Progenitor cell of endocrine pancreas (in vitro differentiated cells): ENCODE measurements at places on chromosomes 2 and 18. TPM values are rescaled to one million over a fixed set of nuclear protein-coding genes. Genes with fewer than 3 reads are reported as not detected.

DNA sequence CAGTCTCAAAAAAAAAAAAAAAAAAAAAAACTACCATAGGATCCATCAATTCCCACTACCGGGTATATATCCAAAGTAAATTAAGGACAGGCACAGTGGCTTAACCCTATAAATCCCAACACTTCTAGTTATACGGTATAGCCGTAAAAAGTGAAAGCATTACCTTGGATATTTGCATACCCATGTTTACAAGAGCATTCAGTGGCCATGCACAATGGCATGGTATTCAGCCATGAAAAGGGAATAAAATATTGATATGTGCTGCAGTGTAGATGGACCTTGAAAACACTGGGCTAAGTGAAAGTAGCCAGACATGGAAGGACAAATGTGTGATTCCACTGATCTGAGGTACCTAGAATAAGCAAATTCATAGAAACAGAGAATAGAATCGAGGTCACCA is 111.8 kb upstream of the CAB39 start:
- no peak overlapping the region for H3K27ac ChIP-seq
- H3K27me3 ChIP-seq = no peaks in the 10 kb centered on the region
- H3K36me3 ChIP-seq = no peaks in the 10 kb centered on the region
- no peak overlapping the region for H3K4me3 ChIP-seq
- H3K4me1 ChIP-seq = no peaks in the 10 kb centered on the region

The REEP1 gene
- 12.0 and 14.2 TPM in 2 replicates for total RNA-seq

The CHRNG gene
- 0.42 TPM in 1 of 2 replicates, not detected in the other for total RNA-seq

DNA sequence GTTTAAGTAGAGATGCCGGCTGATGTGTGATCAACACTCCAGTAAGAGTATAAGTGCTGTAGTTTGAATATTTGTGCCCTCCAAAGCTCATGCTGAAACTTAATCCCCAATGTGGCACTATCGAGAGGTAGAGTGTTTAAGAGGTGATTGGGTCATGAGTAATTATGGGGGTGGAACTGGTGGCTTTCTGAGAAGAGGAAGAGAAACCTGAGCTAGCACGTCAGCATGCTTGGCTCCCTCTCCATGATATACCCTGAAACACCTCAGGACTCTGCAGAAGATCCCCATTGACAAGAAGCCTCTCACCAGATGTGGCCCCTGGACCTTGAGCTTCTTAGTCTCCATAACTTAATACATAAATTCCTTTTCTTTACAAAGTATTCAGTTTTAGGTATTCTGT is 584.8 kb downstream of the TSN start:
- H3K4me3 ChIP-seq = no peak overlapping the region
- H3K36me3 ChIP-seq = no peaks in the 10 kb centered on the region
- no peak for DNase-seq
- H3K27me3 ChIP-seq = no peaks in the 10 kb centered on the region
- H3K27ac ChIP-seq = no peak overlapping the region

GRCh38 chr2:199339891-199340605 is 117.7 kb downstream of the SATB2 start:
- no peaks in the 10 kb centered on the region for H3K4me1 ChIP-seq
- no peaks in the 10 kb centered on the region for H3K27me3 ChIP-seq
- no peak overlapping the region for H3K27ac ChIP-seq
- no peak overlapping the region for H3K4me3 ChIP-seq
- H3K36me3 ChIP-seq = no peaks in the 10 kb centered on the region

The ASIC4 gene
- total RNA-seq = 3.4 and 5.1 TPM in 2 replicates

The HOXD8 gene
- not detected in 2 replicates for total RNA-seq

- H3K4me3 ChIP-seq = no peak overlapping the region
- DNase-seq = no peak
- H3K4me1 ChIP-seq = peaks cover 4% of the 10 kb centered on the region
- no peaks in the 10 kb centered on the region for H3K36me3 ChIP-seq
- no peak overlapping the region for H3K27ac ChIP-seq
- no peaks in the 10 kb centered on the region for H3K27me3 ChIP-seq
These were observed 99.9 kb upstream of the FANCL start for GRCh38 chr2:58341047-58341446.

The DNAH7 gene
- 5.7 and 5.9 TPM in 2 replicates for total RNA-seq

GRCh38 chr2:41127351-41127750 is 675.5 kb upstream of the SLC8A1 start:
- no peak overlapping the region for H3K27ac ChIP-seq
- H3K27me3 ChIP-seq = no peaks in the 10 kb centered on the region
- no peak overlapping the region for H3K4me3 ChIP-seq

DNA sequence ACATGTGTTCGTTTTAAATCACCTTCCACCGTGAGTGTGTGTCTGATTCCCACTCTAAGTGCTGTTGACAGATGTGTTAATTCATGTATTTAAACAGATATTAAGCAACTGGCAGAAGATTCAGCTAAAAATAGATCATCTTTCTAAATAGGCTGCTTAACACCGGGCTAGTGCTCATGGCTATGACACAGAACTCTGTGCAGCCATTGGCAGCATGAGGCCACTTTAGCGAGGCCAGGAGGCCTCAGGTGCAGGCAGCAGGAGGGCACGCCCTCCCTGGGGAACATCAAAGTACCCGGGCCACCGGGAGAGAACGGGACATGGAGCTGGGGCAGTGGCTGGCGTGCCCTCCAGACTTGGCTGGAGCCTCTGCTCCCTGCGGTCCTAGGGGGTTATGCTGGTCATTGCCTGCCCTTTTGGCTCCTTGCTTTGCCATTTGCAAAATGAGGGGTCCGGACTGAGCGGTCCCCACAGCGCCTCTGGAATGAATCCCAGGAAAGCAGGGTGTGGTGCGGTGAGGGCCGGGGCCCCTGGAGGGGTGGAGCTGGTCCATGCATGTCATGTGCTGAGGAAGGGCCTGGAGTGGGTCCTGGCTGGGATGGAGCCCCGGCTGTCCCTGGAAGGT is 62.8 kb upstream of the HDAC4 start:
- H3K27me3 ChIP-seq = no peaks in the 10 kb centered on the region
- H3K27ac ChIP-seq = peak overlapping the region; percentile 21
- no peak overlapping the region for H3K4me3 ChIP-seq
- no peaks in the 10 kb centered on the region for H3K36me3 ChIP-seq
- H3K4me1 ChIP-seq = no peaks in the 10 kb centered on the region

DNA sequence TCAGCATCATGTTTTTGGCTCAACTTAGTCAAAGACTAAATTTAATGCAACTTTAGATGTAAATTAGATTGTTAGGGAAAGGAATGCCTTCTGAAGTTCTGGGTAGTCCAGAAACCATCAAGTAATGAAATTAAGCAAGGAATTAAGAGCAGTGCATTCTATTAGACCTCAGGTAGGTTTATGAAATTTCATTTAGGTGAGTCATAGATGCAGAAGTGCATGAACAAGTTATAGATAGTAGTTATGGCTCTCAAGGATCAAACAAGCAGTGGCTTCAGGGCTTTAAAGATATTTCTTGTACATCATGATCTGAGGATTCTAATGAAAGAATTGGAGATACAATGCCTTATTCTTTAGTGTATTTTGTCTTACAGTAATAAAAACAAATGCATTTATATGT is 25.4 kb upstream of the SPOPL start:
- H3K36me3 ChIP-seq = no peaks in the 10 kb centered on the region
- no peak overlapping the region for H3K27ac ChIP-seq
- no peaks in the 10 kb centered on the region for H3K27me3 ChIP-seq
- peaks cover 11% of the 10 kb centered on the region for H3K4me1 ChIP-seq
- no peak for DNase-seq
- no peak overlapping the region for H3K4me3 ChIP-seq

The TYMS gene
- total RNA-seq = 67.4 and 81.6 TPM in 2 replicates

DNA sequence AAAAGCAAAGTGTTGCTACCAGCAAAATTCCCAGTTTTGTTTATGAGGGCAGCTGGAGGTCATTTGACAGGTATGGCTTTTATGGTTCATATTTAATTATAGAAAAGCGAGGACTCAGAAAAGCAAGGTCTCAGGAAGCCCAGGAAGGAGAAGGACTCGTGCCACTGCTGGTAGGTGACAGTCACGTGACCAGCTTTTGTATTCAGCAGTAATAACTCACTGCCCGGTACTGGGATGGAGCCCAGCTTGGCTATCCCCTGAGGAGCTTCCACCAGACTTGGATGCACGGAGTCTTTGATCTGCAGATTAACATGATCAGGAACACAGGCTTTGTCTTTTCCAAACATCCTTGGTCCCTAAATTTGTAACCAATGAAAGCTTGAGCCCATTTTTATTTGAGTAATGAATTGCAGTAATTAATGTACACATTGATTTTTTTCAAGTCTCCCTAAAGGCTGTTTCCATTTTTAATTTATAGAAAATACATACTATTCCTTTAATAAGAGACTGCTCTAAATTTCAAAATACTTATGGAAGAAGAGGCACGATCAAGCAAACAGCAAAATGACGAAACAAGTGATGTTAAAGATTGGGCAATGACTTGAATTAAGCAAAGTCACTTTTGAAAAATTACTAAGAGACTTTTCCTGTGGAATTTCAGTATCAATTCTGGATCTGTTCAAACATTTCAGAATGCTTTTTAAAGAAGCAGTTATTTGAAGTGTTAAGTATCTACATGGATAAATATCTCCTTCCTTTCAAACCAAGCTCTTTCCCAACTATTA is 251.7 kb upstream of the HNRNPA3 start:
- no peak overlapping the region for H3K4me3 ChIP-seq
- H3K27me3 ChIP-seq = peaks cover 22% of the 10 kb centered on the region
- DNase-seq = no peak
- no peak overlapping the region for H3K27ac ChIP-seq
- no peaks in the 10 kb centered on the region for H3K36me3 ChIP-seq

The REG1B gene
- not detected in 2 replicates for total RNA-seq

The ADRA2B gene
- total RNA-seq = 0.69 and 0.91 TPM in 2 replicates

- no peak overlapping the region for H3K4me3 ChIP-seq
- no peaks in the 10 kb centered on the region for H3K36me3 ChIP-seq
- no peak overlapping the region for H3K27ac ChIP-seq
- H3K27me3 ChIP-seq = no peaks in the 10 kb centered on the region
- DNase-seq = no peak
- no peaks in the 10 kb centered on the region for H3K4me1 ChIP-seq
These were observed 205.3 kb downstream of the LRP1B start for GRCh38 chr2:141925511-141925910.

GRCh38 chr2:191844706-191845105 is 2.2 kb downstream of the CAVIN2 start:
- H3K27me3 ChIP-seq = no peaks in the 10 kb centered on the region
- no peak overlapping the region for H3K27ac ChIP-seq
- H3K4me1 ChIP-seq = peaks cover 23% of the 10 kb centered on the region
- no peaks in the 10 kb centered on the region for H3K36me3 ChIP-seq

The GPR39 gene
- 4.0 and 4.6 TPM in 2 replicates for total RNA-seq

The HOXD12 gene
- total RNA-seq = not detected in 2 replicates

- H3K4me3 ChIP-seq = peak overlapping the region; percentile 59
- H3K36me3 ChIP-seq = no peaks in the 10 kb centered on the region
- no peak for DNase-seq
- no peak overlapping the region for H3K27ac ChIP-seq
These were observed 1.1 kb downstream of the TRABD2A start for GRCh38 chr2:84879584-84880394.

DNA sequence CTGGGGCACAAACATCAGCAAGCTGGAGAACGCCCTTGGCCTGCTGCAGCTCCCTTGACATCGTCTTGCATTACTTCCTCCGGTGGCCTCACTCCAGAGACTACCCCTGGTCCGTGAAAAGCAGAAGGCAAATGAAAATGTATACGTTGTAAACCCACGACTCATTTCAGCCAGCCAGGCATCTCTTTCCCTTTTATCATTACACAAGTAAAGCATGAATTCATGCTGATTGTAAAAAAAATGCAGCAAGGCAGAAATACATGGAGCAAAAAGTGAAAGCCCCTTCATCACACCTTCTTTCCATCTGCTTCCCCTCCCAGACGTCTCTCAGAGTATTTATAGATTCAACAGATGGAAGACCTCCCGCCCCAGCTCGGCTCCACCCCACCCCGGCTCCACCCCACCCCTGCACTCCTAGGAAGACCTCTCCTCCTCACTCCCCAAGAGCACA is 41.6 kb upstream of the RALBP1 start:
- H3K4me1 ChIP-seq = no peaks in the 10 kb centered on the region
- no peak for DNase-seq
- H3K4me3 ChIP-seq = no peak overlapping the region
- H3K27me3 ChIP-seq = no peaks in the 10 kb centered on the region
- no peaks in the 10 kb centered on the region for H3K36me3 ChIP-seq

DNA sequence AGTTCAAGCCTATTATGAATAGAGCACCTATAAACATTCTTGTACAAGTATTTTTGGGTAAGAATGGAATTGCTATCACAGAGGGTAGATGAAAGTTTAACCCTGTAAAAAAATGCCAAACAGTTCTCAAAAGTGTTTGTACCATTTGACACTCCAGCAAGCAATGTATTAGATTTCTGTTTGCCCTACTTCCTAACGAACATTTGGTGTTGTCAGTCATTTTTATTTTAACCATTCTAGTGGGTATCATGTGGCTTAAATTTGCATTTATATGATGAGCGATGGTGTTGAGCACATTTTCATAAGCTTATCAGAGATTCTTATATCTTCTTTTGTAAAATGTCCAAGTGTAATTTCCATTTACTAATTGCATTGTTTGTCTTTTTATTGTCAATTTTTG is 608.2 kb upstream of the ACVR2A start:
- no peak for DNase-seq
- no peaks in the 10 kb centered on the region for H3K27me3 ChIP-seq
- no peaks in the 10 kb centered on the region for H3K36me3 ChIP-seq

The RNF125 gene
- total RNA-seq = 2.6 and 2.8 TPM in 2 replicates

GRCh38 chr18:78183815-78184214 is 795.8 kb upstream of the SALL3 start:
- no peaks in the 10 kb centered on the region for H3K4me1 ChIP-seq
- no peak overlapping the region for H3K27ac ChIP-seq
- DNase-seq = no peak
- no peak overlapping the region for H3K4me3 ChIP-seq
- H3K36me3 ChIP-seq = no peaks in the 10 kb centered on the region
- peaks cover 4% of the 10 kb centered on the region for H3K27me3 ChIP-seq

The INO80C gene
- 30.0 and 31.6 TPM in 2 replicates for total RNA-seq

DNA sequence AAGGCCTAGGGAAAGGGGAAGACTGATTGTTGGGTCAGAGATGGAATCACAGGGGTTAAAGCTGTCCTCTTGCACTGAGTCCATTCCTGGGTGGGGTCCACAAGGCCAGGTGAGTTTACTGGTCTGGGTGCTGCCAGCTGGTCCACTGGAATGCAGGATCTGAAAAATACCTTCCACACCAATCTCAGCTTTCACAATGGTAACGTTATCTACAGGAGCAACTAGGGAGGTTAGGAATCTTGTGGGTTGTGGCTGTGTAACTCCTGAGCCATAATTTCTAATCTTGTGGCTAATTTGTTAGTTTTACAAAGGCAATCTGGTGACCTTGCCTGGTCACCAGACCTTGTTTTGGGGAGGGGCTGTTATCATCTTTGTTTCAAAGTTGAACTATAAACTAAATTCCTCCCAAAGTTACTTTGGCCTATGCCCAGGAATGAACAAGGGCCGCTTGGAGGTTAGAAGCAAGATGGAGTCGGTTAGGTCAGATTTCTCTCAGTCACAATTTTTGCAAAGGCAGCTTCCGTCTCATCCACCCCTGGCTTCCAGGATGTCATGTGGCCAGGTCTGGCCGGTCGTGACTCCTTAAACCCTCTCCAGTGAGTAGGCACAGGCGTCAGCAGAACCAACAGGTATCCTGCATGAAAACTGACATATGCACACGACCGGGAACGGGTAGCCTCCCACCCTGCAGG is 123.3 kb upstream of the SH3BP4 start:
- DNase-seq = no peak
- no peaks in the 10 kb centered on the region for H3K27me3 ChIP-seq
- H3K27ac ChIP-seq = peak overlapping the region; percentile 86
- no peaks in the 10 kb centered on the region for H3K36me3 ChIP-seq
